ENCODE measurements at places on chromosomes 5 and 9.

DNA sequence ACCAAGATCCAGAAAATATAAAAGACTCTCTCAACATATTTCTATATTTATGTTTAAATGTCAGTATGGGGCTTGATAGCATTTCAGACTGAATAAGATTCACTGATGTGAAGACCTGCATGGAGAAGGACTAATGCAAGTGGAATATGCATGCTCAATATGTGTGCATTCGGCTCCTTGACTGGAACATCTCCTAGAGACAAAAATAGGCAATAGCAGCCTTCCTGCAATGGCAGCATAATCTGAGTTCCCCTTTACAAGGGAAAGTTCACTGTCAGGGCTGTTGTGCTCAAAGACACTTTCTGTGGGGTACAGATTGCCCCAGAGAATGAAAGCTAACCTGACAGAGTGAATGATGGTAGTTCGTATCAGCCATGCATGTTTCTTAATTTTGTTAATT lies 42.4 kb downstream of the STARD4 start:
- no peak for DNase-seq

DNA sequence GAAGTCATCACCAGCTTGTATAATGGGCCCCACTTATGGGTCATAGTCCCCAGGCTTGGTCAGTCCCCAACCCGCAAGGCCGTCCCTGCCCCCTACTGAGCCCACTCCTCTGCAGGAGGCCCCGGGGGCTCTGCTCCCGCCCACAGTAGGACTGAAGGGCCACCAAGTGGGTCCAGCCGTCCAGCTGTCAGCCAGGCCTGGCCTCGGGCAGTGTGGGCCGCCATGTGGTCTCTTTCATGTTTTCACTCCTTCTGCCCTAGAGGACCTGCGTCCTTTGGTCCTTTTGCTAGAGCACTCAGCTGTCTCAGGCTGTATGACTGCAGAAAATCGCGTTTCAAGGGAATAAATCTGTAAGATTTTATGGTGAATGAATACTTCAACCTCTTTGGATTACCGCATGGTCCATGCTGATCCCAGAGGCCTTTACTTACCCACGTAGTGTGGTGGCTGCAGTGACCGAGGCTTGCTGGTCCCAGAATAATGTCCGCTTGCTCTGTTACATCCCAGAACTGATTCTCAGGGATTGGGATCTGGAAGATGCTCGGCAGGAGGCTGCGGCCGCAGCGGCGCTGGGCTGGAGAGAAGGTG lies 105.7 kb upstream of the FAM120A start:
- no peak for DNase-seq

- no peak for DNase-seq
These were observed 3.9 kb downstream of the CSNK1G3 start for GRCh38 chr5:123515904-123516303.

- no peak for DNase-seq
These were observed 20.3 kb upstream of the DUSP1 start for GRCh38 chr5:172791286-172791685.

GRCh38 chr9:113636165-113636564 lies 172.6 kb downstream of the RGS3 start:
- DNase-seq: no peak

DNA sequence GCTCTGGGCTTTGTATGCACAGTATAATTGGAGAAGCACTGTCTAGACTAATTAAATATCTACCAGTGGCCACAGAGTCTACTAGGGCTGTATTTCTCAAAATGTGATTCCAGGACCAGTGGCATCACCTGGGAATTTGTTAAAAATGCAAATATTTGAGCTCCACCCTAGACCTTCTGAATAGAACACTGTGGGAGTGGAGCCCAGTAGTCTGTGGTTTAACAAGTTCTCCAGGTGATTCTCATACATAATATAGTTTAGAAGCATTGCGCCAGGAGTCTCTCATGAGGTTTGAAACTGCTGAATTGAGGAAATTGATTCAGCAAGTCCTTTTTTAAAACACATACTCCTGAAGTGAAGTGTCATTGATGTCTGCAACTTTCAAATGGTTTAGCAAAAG lies 74.7 kb downstream of the FCHO2 start:
- DNase-seq: no peak
